Activated CD4-positive, alpha-beta memory T cell treated with anti-CD3 and anti-CD28 coated beads for 36 hours (primary cell): ENCODE measurements at places on chromosomes 12 and 14.
A peak's percentile ranks its signal among the peaks of the same experiment; 100 is the strongest.

- DNase-seq: no peak
Observed at GRCh38 chr12:57377103-57377840, 53.6 kb downstream of the R3HDM2 start.

- DNase-seq: no peak
Observed at GRCh38 chr12:132243596-132244310, 85.6 kb downstream of the GALNT9 start.

GRCh38 chr14:91061056-91061887, 831 bp upstream of the RPS6KA5 start:
- no peak for DNase-seq

GRCh38 chr14:96177766-96178375, 26.8 kb upstream of the BDKRB2 start:
- DNase-seq: peak; percentile 31
